ENCODE measurements at places on chromosomes 13 and 19. TPM values are rescaled to one million over a fixed set of nuclear protein-coding genes. Genes with fewer than 3 reads are reported as not detected.

DNA sequence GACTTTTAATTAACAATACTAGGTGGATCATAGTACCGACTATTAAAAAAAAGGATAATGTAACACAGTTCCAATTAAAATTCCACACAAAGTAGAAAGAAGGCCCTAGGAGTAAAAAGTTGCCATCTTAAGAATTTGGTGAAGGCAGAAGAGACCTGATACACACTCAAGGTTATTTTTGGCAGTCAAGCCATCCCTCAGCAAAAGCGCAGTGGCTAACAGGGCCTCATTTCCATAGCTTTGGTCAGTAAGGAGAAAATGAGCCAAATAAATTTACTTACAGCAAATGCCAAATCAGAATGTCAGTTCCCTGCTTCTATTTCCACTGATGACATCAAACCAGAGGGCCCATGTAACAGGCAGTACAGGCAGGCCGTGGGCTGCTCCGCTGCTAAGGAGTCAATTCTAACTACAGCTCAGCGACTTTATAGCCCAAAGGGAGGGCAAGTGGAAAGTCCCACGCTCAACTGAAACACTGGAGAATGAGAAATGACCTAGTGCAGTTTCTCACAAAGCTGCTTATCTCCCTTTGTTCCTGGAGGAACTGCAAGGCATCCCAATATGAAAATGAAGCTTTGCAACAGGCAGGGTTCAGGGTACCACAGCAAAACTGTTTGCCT lies 6.3 kb downstream of the ARGLU1 start:
- peaks cover 11% of the 10 kb centered on the region for H3K36me3 ChIP-seq
- no peaks in the 10 kb centered on the region for H3K27me3 ChIP-seq

Gene SLC46A3
- 0.75 TPM for total RNA-seq

Gene SLC6A16
- 7.4 TPM for total RNA-seq

Gene SHD
- total RNA-seq: 2.7 TPM

Measured in neural crest cell (in vitro differentiated cells).